ENCODE measurements at places on chromosomes 3 and 15. TPM values are rescaled to one million over a fixed set of nuclear protein-coding genes. Genes with fewer than 3 reads are reported as not detected.

HTR3E gene
- polyA plus RNA-seq, result 0.03 TPM

CD96 gene
- 4.1 TPM for polyA plus RNA-seq

SLC28A2 gene
- polyA plus RNA-seq, result 16.8 TPM

TGM5 gene
- polyA plus RNA-seq, result 0.03 TPM

IDH3A gene
- polyA plus RNA-seq, result 113 TPM

- H3K4me1 ChIP-seq, result no peaks in the 10 kb centered on the region
- no peak for DNase-seq
- no peak overlapping the region for H3K4me3 ChIP-seq
Measured at GRCh38 chr3:46214751-46215352, 6.7 kb upstream of the CCR1 start.

DNA sequence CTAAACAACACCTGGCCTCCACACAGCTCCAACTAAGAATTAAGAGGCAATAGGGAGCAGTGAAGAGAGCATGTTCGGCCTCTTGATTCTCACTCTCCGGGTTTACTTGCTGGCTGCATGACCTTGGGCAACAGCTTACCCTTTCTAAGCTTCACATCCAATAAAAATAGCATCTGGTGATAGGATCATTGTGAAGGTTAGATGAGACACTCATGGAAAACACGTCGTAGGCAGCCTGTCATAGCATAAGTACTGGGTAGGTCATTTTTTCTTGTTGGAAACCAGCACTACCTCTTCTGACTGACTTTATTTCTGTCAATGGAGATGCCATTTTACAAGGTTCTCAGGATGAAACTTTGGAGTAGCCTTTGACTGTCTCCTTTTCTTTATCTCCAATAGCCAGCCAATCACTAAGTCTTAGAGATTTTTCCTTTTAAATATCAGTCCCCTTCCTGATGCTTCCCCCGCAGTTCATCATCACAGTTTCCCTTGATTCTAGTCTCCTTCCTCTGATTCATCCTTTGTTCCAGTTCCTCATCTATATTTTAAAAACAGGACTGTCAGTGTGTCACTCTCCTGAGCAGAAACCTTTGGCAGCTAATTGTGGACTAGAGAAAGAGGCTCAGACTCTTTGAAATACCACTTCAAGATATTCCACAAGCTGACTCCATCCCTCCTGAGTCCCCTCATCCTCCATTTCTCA is 271.5 kb downstream of the SLC9A9 start:
- DNase-seq, result no peak
- H3K4me1 ChIP-seq, result no peaks in the 10 kb centered on the region
- no peaks in the 10 kb centered on the region for H3K27me3 ChIP-seq

- no peak overlapping the region for H3K27ac ChIP-seq
- H3K4me1 ChIP-seq, result no peaks in the 10 kb centered on the region
- DNase-seq, result peak; percentile 64
- no peaks in the 10 kb centered on the region for H3K27me3 ChIP-seq
Measured at GRCh38 chr15:100131321-100132224, 210.2 kb downstream of the ADAMTS17 start.
